Activated CD4-positive, alpha-beta memory T cell treated with anti-CD3 and anti-CD28 coated beads for 36 hours (primary cell): ENCODE measurements at places on chromosomes 1 and 21. TPM values are rescaled to one million over a fixed set of nuclear protein-coding genes. Genes with fewer than 3 reads are reported as not detected.

DNA sequence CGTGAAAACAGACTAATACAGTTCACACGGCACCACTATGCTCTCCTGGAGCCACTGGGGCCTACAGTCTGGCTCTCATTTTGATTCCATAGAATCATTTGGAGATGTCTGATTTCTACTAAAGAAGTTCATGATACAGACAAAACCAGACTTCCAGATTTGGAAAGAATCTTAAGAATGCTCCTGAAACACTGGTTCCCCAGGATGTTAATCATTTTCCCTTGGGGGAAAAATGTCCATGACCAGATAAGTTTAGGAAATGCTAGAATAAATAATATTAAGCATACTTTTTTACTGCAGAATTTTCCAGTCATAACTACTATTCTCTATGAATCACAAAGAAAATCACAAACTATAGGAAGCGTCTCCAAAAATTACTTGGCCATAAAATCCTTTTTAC is 63.0 kb upstream of the RGS7 start:
- no peak for DNase-seq

GRCh38 chr1:59509341-59509875 is 212.5 kb downstream of the FGGY start:
- no peak for DNase-seq

Gene S100A9
- total RNA-seq: not detected

GRCh38 chr1:24384251-24385090 is 29.1 kb downstream of the STPG1 start:
- DNase-seq: peak; percentile 78

- DNase-seq: no peak
Observed at GRCh38 chr1:13799502-13800283, 99.7 kb downstream of the PRDM2 start.

- no peak for DNase-seq
Observed at GRCh38 chr1:147052143-147052542, 114.0 kb downstream of the NBPF12 start.

Gene ARHGEF16
- total RNA-seq: 0.24 TPM

GRCh38 chr21:46597031-46597430 is 7.9 kb downstream of the S100B start:
- DNase-seq: no peak

DNA sequence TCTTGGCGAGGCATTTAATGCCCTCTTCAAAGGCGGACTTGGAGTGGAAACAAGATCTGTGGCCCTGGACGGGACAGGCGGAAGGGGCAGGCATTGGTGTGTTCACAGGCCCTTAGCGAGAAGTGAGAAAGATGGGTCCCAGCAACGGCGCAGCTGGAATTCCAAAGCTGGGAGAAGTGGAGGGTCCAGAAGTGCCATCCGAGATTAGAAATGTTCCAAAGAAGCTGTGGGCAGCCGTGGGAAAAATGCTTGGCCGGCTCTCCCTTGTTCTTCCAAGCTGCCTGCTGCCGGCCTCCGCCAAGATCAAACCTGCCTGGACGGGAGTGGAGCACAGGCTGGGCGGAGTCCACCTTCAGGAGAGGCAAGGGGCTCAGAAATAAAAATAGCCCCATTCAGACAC is 69.4 kb upstream of the ACTRT2 start:
- no peak for DNase-seq

GRCh38 chr21:21831036-21831435 is 832.8 kb downstream of the NCAM2 start:
- DNase-seq: no peak

- no peak for DNase-seq
Observed at GRCh38 chr1:75211648-75212047, 77.5 kb downstream of the LHX8 start.

Gene C1orf174
- 32.8 TPM for total RNA-seq

GRCh38 chr1:100769906-100770646 is 50.5 kb downstream of the VCAM1 start:
- no peak for DNase-seq

Gene ELAVL4
- total RNA-seq: not detected

Gene IBA57
- total RNA-seq: 4.8 TPM

DNA sequence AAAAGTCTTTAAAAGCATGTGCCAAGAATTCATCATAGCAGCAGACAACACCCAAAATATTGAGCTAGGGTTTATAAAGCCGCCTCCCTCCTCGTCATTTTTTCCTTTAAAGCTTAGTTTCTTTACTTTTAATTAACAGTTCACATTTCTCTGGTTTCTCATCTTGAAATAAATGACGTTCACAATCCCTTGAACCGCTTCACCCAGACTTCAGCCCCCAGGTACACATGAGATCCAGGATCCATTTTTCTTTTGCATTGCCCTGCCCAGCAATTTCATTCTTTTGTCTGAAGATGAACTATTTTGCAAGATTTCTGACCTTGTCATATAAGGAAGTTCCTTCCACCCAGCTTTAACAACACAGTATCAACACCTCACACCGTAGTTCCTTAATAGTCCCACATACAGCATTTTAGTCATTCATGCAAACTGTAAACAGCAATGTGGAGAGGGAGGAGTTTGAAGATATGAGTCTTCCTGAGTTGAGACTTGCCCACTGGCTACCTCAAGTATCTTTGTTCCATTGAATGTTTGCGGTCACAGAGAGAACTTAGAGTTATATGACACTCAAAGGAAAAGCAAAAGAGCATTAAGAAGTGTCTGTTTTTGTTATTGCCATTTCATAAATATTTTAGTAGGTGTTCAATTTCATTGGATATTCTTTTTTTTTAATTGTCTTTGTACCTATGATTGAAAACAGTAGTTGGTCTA is 35.3 kb upstream of the CACYBP start:
- peak; percentile 30 for DNase-seq

GRCh38 chr1:101325144-101325543 is 88.3 kb downstream of the S1PR1 start:
- DNase-seq: no peak

DNA sequence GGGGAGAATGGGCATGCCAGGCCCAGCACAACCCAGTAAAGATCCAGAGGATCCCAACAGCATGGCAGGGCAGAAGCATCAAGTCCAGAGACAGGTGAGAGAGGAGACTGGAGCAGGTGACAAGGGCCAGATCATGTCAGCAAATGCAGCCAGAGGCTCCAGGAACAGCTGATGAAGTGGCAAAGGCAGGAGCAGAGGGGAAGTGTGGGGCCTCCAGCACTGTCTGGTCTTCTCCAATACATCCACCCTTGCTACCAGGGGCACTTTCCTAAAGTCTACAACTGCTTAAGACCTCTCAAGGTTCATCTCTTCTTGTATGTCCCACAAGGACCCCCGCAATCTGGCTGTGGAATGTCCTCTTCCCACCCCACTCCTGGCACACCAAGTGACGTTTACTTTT is 17.4 kb downstream of the FAM163A start:
- DNase-seq: no peak

DNA sequence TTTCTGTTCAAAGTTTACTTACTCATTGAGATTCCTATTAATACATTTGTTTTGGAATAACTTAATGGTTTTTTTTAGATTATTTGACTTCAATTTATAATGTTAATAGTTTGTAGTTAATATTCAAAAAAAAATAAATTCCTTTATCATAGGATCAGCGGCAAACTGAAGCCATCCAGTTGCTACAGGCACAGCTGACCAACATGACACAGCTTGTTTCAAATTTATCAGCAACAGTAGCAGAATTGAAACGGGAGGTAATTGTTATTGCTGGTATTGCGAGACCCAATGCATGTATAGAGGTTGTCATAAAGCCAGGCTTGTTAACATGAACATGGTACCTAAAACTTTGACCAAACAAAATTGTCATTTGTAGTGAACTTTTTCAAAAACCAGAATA is 59.0 kb upstream of the FASLG start:
- no peak for DNase-seq

DNA sequence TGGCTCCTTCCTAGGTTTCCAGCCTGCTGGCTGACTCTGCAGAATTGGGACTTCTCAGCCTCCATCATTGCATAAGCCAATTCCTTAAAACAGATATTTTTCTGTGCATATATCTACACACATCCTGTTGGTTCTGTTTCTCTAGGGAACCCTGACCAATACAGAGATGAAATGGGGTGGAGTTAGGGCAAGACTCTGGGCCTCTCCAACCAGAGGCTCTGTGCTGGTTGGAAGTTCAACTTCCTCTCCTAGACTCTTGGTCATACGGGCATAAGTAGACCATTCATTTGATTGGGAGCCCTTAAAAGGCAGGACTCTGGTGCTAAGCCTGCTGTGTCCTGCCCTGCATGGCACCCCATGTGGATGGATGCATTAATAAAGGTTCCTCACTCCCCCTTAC is 55.0 kb downstream of the CNIH3 start:
- DNase-seq: no peak
